Gastrocnemius medialis (tissue), 4 donors: ENCODE measurements at places on chromosomes 7 and 10. TPM values are rescaled to one million over a fixed set of nuclear protein-coding genes. Genes with fewer than 3 reads are reported as not detected.

DNA sequence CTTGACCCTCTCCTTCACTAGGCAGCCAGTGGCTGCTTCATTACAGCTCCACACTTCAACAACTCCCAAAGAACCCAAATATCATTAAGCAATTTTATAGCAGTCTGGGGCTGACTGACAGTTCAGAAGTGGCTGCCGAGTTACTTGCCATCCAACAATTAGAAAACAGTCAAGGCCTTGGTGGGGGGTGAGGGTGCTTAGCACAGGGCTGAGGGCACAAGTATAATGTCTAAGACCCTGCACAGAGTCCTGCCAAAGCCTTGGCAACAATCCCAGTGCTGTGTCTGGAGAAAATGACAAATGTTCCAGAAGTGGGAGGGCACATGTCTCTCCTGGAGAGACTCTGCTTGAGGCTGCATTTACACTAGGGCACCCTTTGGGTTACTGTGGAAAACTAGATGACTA lies 71.1 kb downstream of the CXCL12 start:
- H3K27ac ChIP-seq = no peak overlapping the region
- H3K4me3 ChIP-seq = no peak overlapping the region
- no peaks in the 10 kb centered on the region for H3K36me3 ChIP-seq
- no peak for DNase-seq
- H3K4me1 ChIP-seq = no peaks in the 10 kb centered on the region

- H3K4me1 ChIP-seq = peaks cover 76% of the 10 kb centered on the region
- H3K27ac ChIP-seq = peak overlapping the region; percentile 85
- H3K4me3 ChIP-seq = peak overlapping the region; percentile 91
These were observed 863 bp downstream of the CCNY start for GRCh38 chr10:35336921-35337823.

- no peaks in the 10 kb centered on the region for H3K4me1 ChIP-seq
- no peaks in the 10 kb centered on the region for H3K27me3 ChIP-seq
- H3K4me3 ChIP-seq = no peak overlapping the region
- DNase-seq = no peak
These were observed 20.3 kb downstream of the DRGX start for GRCh38 chr10:49375611-49376010.

The TMEM26 gene
- 0.18 TPM for total RNA-seq

The PCLO gene
- total RNA-seq = not detected

The NEUROD6 gene
- total RNA-seq = not detected
